Activated naive CD4-positive, alpha-beta T cell treated with anti-CD3 and anti-CD28 coated beads for 36 hours (primary cell): ENCODE measurements at places on chromosomes 12 and 14.

- no peak for DNase-seq
Observed at GRCh38 chr12:113240395-113240794, 19.1 kb downstream of the TPCN1 start.

DNA sequence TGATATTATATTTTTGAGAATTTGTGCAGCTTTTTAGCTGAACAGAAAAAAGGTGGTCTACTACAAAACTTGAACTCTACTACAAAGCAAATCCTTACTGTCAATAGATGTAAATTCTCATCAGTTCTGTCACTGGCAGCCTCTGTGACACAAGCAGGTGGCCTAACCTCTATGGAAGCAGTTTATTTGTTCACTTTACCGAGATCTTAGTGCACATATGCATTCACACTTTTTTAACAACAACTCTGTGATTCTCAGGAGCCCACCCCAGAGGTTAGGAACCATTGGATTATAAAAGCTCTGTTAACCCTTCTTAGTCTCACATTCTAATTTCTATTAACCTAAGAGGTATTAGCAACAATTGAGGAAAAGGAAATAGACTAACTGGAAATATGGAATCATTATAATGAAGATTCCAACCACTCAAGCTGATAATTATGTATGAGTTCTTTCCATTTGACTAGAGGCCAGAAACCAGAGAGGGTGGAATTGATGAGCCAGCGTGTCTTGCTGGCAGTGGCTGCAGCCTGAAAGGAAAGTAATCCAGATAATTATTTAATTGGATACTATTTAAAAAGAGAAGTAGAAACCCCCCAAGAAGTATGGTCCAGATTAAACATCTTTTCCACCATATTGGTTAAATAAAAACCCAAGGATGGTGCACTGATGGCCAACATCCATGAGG is 451.1 kb downstream of the TMEM117 start:
- no peak for DNase-seq

DNA sequence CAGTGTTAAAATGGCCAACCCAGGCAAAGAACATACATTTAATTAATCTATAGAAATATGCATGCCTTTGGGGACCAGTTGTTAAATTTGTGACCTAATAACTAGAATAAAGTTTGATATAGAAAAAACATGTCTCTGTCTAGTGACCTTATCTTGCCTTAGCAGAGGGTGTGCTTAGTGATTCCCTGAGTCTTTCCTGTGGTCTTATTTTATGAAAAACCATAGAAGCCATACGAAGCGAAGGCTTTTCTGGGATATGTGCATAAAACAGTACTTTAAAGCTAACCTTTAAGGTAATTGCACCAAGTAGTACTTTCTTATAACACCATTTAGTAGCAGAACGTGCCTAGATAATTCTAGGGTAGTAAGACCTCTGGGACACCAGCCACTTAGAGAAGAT is 379.4 kb downstream of the ZFP36L1 start:
- DNase-seq, result no peak

- no peak for DNase-seq
Observed at GRCh38 chr12:58920961-58921861, 907 bp upstream of the LRIG3 start.

- DNase-seq, result no peak
Observed at GRCh38 chr14:52494444-52494843, 57.9 kb downstream of the TXNDC16 start.

DNA sequence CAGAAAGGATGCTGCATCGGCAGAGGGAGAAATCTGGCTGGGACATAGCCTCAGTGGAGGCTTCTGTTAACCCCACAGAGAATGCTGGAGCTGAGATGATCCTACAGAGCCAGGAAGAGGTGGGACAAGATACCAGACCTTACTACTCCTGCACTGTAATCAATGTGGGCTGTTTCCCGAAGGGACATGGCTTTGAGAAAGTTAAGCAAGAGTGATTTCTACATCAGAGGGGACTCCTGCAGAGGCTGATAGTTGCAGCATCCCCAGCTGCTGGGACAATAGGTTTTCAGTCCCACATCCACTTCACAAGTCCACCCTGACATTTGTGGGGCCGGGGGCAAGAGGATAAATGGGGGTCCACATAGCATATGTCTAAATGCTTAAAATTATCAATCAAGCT is 22.5 kb upstream of the CMKLR1 start:
- no peak for DNase-seq

- no peak for DNase-seq
Observed at GRCh38 chr14:79093531-79093930, 923.4 kb downstream of the NRXN3 start.

GRCh38 chr12:93972411-93973208 is 175.8 kb upstream of the PLXNC1 start:
- no peak for DNase-seq

- no peak for DNase-seq
Observed at GRCh38 chr12:90235642-90236041, 527.0 kb upstream of the ATP2B1 start.

DNA sequence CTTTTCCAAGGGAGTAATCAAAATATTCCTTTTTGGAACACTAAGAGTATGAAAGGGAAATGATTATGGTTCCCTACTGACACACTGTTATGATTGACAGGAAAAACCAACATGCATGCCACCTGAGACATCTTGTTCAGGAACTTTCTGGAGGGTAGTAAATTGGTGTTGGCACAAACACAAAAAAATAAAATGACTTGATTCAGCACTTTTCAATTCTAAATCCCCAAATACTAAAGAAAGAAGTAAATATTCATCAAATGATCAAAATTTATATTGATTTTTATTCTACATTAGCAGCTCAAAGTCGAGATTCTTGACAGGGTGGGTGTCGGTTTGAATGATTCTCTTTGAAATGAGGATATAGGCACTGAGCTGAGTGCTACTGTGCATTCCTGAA is 271.4 kb upstream of the NPAS3 start:
- no peak for DNase-seq

- DNase-seq, result no peak
Observed at GRCh38 chr12:63068857-63069442, 82.1 kb downstream of the AVPR1A start.

DNA sequence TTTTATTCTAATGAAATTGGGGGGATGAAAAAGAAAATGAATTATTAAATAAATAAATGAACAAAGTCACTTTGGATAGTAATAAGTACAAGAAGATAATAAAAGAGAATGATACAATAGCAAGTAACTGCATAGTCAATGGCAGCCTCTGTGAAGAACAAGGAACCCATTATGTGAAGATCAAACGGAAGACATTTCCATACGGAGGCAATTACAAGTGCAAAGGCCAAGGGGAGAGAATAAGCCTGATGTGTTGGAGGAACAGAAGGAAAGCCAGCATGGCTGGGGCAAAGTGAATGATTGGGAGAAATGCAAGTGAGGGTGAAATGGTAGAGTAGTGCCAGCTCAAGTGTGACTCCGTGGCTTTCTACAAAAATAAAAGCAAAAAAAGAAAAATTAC is 43.9 kb upstream of the CHPT1 start:
- DNase-seq, result no peak

DNA sequence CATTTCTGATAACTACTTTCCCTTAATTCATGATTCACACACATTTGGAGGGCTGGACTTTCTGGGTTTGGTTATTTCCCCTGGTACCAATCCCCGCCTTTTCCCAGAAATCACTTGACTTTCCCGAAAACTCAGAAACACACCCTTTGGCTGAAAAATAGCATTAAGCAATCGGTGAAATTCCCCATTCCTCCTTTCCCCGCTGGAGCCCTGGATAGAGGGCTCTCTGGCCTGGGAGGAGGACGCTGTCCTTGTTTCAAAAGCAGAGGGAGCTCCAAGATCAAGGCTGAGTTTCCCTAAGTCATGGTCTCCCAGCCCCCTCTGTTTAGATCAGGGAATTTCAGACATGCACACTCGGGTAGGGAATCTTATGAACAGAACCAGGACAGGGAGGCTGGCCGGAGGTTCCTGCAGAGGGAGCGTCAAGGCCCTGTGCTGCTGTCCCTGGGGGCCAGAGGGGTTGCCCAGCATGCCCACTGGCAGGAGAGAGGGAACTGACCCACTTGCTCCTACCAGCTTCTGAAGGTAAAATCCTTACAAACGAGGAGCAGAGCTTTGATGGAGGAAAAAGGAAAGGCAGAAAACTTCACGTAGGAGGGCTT is at the start of gene C1S:
TSS of gene C1S (plus strand) at position 366 of the 602 bp plus-strand sequence. CDS start 1,195 bp downstream, outside the sequence.
- DNase-seq, result no peak

GRCh38 chr14:105143451-105144025 is 25.0 kb downstream of the JAG2 start:
- DNase-seq, result no peak

DNA sequence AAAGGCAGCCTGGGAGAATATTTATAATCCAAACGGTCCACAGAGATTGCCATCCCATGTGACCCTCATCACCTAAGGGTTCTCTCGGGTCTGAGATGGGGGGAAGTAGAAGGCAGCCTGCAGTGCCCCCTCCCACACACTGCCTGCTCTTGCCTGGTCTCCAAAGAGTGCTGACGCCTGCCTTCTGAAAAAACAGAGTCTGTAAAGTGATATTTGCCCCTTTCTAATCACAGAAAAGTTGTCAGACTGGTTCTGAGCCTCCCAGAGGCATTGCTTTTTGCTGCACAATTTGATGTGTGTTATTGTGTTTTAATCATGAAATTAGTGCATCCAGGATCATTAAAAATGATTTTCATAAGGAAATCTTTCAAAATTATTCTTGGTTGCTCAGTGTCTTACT is 59.2 kb downstream of the TMEM30B start:
- no peak for DNase-seq

DNA sequence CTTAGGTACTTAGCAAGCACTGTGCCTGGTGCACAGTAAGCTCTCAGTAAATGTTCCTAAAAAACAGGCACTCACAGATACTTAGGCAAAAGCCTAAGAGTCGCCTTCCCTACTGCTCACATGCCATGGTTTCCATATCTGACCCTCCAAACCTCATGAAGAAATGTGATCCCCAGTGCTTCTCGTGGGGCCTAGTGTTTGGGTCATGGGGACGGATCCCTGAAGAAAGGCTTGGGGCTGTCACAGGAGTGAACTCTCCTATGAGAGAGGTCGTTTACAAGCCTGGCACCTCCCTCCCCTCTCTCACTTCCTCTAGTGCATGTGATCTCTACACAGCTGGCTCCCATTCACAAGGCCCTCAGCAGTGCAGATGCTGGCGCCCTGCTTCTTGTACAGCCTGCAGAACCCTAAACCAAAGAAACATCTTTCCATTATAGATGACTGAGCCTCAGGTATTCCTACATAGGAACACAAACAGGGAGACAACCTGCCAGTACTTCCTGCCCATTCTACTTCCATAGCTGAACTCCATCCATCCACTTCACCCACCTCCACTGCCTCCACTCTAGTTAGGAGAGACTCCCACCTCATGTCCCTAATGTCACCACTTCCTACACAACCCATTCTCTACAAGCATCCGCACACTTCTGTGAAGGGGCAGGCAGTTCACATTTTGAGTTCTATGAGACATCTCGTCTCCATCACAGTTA is 2.9 kb downstream of the SLC15A4 start:
- no peak for DNase-seq

- no peak for DNase-seq
Observed at GRCh38 chr12:89453121-89453978, 71.2 kb downstream of the GALNT4 start.

DNA sequence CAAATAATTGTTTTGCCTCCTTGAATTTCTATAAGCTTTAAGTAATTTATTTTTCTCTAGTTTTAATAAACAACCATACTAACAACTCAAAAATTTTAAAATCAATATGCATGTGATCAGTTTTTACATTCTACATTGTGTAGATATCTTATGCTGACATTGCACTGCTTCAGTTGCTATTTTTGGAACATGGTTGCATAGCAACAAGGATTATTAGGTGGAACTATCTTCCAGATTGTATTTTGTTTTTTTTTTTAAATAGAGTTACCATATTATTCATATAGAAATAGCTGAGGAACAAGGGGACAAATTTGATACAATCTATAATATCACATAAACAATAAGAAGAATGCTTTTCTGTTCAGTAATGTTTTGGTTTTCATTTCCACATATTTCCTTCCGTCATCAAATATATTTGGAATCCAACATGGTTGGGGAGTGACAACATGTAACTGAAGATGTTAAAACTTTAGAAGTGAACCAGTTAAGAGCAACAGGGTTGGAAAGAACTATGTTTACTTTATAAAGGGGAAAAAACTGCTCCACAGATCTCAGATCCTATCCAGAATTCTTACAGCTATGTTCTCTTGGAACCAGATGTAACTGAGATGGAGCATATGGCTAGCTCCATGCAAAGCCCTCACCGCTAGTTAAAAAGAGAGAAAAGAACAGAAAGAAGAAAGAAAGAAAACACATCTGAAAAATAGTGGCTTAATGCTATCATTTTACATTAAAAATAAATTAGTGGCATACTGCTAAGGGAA is 235.5 kb downstream of the NELL2 start:
- DNase-seq, result no peak

- no peak for DNase-seq
Observed at GRCh38 chr12:54133772-54134375, 54.9 kb downstream of the SMUG1 start.

GRCh38 chr12:93441081-93441616 is 598 bp downstream of the UBE2N start:
- peak; percentile 45 for DNase-seq

GRCh38 chr12:104957719-104958000 is 430 bp downstream of the SLC41A2 start:
- peak; percentile 38 for DNase-seq

DNA sequence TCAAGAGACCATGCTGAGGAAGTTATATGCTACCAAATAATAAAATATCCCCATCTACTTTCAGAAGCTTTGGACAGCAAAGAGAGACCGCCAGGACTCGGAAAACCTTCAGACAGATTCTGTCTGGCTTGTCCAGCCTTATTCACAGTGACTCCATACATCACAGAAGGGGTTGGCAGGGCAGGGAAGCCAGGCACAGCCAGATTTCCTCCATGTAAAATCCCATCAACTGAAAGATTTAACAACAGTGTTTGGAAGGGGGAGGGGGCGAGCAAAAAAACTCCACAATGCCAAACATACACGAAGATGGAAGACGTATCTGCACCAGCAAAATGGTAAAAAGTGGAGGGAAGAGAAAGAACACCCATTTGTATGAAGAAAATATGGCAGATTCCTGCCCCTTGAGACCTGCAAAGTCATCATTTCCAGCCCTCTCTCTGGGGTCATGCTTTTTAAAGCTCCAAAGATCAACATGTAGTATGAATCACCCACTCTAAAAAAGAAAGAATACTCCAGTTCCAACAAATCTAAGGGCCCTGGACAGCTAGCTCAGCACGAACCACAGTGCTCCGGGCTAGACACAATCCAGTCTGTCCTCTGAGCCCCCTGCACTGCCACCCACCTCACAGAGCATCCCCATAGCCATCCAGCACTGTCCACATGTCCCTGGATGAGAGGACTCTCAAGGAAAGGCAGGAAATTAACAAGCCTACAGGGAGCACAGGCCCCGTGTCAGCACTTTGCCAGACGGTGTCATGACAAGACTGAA is 116.4 kb downstream of the DICER1 start:
- no peak for DNase-seq

GRCh38 chr12:53115891-53116648 is 12.8 kb downstream of the SOAT2 start:
- no peak for DNase-seq
